NCI-H2081 treated with DMSO at 0.1 percent for 48 hours (cell line): ENCODE measurements at places on chromosomes 16 and 17.
A peak's percentile ranks its signal among the peaks of the same experiment; 100 is the strongest.

DNA sequence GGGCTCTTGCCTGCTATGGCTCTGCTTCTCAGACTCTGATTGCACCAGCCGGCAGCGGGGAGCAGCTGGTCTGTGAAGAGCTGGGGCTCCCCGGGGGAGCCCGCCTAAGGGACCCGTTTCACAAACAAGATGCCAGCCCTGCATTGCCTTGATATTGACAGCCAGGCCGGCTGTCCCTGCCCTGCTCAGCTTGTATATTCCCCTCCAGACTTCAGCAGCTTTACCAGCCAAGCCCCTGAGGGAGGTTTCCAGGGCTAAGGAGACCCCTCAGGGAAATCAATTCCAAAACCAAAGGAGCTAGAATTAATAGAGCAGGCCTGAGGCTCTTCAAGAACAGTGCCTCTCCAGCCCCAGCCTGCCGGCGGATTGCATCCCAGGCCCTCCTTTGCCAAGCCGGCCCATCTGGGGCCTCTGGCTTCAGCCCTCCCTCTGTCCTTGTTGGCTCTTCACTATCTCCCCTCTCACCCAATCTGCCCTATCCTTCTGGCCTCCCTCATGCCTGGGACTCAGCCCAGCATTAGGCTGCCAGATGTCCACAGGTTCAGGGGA lies 5.7 kb downstream of the CALB2 start:
- DNase-seq, result no peak

GRCh38 chr17:77280304-77281121 lies 139.7 kb downstream of the SEC14L1 start:
- no peak for DNase-seq

DNA sequence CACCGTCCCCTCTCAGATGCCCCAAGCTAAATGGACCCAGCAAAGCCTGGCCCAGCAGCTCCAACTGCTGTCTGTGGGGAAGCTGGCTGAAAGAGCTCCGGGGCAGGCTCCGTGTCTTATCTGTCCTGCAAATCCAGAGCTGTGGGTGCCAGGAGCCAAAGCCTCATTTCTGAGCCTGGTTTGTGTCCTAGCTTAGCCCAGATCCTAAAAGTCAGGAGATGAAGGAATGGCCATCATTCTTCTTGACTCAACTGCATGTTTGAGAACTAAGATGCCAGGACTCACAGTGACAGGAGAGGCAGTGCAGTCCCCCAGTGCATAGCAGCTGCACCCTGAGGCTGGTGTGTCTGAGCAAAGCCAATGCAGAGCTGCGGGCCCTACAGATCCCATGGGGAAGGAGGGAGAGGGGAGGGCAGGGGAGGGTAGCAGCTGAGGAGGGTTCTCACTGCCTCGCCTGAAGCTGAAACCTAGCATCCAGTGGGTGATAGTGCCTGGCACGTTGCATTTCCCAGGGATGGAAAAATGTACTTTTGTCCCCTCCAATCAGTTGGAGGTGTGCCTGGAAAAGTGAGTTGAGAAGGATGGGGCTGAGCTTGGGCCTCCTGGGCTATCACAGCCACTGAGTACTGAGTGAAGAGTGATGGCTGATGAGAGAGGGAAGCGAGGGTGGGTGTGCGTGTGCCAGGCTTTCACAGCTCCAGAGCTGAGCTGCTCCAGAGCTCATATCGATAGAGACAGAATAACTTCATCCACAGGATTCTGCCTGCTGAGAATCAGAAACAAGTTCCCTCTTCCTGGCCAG lies 24.5 kb upstream of the CD300E start:
- DNase-seq, result no peak

GRCh38 chr17:322006-322780 lies 30.4 kb downstream of the RPH3AL start:
- DNase-seq, result no peak

DNA sequence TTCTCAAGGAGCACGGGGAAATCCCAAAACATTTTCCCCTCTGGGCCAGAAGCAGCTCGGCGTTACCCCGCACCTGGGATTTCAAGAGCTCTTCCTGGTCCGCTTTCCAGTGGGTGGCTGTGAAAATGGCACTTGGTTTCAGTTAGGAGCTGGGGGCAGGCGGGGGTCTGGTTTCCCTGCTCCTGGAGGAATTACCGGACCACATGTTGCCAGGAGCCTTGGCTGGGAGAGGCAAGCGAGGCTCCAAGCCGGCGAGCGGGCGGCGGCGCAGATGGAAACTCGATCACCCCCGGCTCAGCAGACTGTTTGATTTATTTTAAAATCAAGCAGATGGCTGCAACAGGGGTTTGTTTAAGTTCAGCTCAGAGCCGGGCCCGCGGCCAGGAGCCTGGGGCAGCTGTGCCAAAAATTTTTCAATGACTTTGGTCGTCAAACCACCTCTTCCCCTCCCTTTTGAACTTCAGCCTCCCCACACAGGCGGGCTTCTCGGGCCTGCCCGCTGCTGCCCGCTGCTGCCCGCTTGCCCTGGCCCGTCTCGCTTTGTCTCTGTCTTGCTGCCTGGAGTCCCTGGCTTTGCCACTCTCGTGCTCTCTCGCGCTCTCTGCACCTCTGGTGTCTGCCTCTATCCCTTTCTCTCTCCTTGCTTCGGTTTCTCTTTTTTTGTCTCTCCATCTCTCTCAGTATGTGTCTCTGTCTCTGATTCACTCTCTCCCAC lies 108.0 kb upstream of the CIBAR2 start:
- DNase-seq, result peak; percentile 85

DNA sequence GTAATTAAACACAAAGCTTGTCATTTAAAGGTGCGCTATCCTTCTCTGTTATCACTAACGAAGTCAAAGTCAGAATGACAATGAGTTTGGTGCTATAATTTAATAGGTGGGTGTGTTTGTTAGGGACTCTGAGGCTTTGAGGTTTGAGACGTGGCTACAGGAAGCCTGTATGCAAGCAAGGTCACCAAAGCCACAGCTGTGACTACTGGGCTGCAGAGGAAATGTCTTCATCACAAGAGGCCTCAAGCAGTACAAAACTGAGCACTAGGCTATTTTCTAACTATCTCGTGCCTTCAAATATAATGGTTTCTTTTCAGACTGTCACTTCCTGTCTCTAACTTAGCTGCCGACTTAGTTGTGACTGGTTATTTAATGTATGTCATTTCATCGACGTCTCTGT lies 141.2 kb downstream of the AATF start:
- no peak for DNase-seq

- no peak for DNase-seq
These were observed 102.8 kb upstream of the PLCG2 start for GRCh38 chr16:81676066-81676882.

GRCh38 chr16:7025616-7026190 lies 306.9 kb upstream of the RBFOX1 start:
- no peak for DNase-seq

DNA sequence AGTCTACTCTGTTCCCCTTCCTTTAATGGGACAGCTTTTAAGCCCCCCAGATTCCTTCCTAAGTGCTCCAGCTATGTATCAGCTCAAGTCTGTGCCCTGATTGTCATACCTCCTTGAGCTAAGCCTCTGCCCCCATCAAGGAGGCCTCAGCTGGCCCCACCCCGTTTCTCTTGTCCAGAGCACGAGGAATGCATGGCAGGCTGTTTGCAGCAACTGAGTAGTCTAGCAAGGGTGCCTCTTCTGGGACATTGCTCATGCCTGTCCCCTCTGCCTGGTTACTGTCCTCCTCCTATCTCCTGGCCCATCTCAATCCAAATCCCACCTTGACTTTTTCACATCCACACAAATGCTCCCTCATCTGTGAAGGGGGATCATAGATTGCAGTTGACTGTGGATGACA lies 27.8 kb upstream of the TMEM220 start:
- no peak for DNase-seq

- no peak for DNase-seq
These were observed 15.2 kb downstream of the RABEP1 start for GRCh38 chr17:5297245-5297644.

GRCh38 chr16:10150906-10151305 lies 31.3 kb downstream of the GRIN2A start:
- no peak for DNase-seq

GRCh38 chr16:21300309-21301167 lies 22.4 kb upstream of the CRYM start:
- DNase-seq, result peak; percentile 79

GRCh38 chr16:68113059-68113761 lies 28.0 kb downstream of the NFATC3 start:
- DNase-seq, result no peak

- DNase-seq, result no peak
These were observed 11.3 kb downstream of the CPNE7 start for GRCh38 chr16:89586853-89587252.

- no peak for DNase-seq
These were observed 4.8 kb downstream of the GSG1L2 start for GRCh38 chr17:9817086-9817485.

DNA sequence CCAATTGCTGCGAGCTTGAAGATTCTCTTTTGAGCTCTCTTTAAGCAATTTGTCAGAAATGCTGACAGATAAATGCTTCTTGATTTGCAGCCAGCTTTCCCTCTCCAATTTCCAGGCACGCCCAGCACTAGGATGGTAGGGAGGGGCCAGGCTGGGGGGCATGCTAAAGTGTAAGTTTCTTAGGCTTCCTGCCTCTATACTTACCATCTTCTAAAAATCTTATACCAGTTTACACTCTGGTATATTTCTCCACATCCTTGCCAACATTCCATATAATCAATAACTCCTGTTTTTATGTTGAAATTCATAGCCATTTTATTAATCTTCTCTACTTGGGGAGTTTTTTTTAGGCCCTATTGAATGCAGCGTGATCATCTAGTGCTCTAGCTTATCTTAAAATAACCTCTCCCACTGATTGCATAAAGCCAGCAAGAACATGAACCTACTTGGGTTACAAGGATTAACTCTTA lies 17.5 kb downstream of the ACSF2 start:
- no peak for DNase-seq

DNA sequence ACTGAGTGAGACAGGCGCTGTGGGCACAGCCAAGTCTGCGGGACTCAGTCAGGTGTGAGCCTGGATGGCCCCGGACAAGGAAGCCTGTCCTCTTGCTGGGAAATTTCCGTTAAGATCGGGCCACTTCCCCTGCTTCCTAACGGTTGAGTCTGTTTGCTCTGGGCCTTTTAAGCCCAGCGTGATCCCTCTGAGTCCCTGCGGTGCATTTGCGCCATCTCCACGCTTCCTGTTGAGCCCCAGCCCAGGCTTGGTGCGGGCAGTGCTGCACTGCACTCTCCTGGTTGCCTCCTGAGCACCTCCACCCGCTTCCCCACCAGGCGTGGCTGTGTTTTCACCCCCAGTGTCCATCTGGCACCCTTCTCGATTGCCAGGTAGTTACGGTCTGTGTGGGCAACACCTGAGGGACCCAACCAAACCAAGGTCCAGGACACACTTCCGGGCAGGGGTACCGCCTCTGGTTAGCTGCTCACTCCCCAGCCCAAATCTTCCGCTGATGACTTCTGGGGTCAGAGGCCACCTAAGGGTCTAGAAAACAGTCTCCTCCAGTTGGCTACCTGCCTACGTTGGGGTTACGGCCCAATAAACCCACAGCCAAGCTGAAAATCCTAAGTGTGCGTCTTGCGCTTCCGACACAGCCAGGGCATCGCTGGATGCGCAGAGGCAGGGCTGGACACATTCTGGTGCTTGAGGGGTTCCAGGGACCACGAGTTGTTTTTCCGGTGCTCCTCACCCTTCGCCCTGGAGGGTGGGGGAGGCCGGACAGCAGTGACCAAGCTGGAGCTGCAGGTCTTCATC lies 1.4 kb upstream of the SLC25A10 start:
- DNase-seq, result peak; percentile 53

DNA sequence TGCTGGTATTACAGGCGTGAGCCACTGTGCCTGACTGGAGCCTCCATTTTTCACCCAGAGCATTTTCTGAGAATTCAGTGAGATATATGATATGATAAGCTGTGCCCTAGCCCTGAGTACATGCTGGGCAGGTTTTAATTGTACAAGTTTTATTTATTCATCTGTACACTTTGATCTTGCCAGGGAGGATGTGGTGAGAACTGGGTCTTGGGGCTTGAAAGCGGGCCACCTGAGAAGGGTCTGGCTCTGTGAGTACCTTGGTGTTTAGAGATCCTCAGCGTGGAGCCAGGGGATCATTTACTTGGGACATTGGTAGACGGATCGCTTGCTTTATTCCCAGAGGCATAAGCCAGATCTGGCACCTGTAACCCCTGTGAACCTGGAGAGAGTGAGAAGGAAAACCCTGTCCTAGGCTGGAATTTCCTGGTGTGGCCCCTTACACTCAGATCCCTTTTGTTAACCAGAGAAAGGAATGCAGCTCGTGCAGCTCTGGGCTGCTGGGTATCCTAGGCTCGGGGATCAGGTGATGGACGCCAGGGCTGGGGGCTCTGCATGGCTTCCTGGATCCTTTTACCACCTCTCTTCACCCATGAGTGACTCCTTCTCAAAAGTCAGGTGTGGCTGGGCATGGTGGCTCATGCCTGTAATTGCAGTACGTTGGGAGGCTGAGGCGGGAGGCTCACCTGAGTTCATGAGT lies 91.9 kb downstream of the ABCC1 start:
- no peak for DNase-seq

GRCh38 chr16:48197294-48197693 lies 41.5 kb upstream of the ABCC12 start:
- DNase-seq, result no peak

DNA sequence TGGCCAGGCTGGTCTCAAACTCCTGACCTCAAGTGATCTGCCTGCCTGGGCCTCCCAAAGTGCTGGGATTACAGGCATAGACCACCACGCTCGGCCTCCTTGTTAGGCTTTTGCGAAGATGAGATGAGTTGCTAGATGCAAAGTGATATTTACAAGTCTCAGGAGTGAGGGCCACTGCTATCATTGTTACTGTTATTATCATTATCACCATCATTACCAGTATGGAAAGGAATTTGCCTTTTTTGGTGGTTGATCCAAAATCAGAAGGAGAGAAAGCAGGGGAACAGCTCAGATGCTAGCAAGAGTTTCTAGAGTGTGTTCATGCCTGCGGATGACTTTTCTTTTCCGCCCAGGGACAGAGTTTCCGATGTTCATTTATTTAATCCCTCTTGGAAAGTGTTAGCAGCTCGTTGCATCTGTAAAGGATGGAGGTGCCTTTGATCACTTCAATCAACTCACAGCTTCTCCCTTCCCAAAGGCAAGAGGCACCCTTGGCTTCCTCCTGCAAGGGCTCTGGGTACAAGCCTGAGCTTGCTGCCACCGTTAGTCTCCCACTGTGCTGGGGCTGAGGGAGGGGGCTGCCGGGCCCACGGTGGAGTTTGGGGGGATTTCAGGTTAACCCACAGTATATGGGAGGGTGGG lies 21.6 kb downstream of the ITPRIPL2 start:
- no peak for DNase-seq

DNA sequence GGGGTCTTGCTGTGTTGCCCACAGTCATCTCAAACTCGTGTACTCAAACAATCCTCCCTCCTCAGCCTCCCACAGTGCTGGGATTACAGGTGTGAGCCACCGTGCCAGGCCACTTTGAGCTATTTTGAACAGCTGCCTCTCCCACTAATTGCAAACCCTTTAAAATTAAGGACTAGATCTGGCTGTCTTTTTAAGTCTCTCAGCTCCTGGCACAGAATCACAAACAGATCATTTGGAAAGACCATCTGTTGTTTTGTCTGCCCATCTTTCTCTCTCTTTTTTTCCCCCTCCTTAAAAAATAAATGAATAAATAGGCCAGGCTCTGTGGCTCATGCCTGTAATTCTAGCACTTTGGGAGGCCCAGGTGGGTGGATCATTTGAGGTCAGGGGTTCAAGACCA lies 10.9 kb upstream of the STAT3 start:
- DNase-seq, result no peak

- DNase-seq, result no peak
These were observed at the start of gene GH2 for GRCh38 chr17:63881935-63882601. GH2 (minus strand) TSS chr17:63881944; CDS start chr17:63881801, 143 bp downstream.

GRCh38 chr17:77141846-77142449 lies 1.2 kb downstream of the SEC14L1 start:
- DNase-seq, result no peak
